ENCODE measurements at places on chromosomes 2 and 18. TPM values are rescaled to one million over a fixed set of nuclear protein-coding genes. Genes with fewer than 3 reads are reported as not detected.

Gene RNF152
- 25.5 TPM for total RNA-seq

Gene ERBB4
- 28.6 TPM for total RNA-seq

- peak; percentile 50 for DNase-seq
Observed at GRCh38 chr2:85470850-85471800, 52.6 kb downstream of the SH2D6 start.

DNA sequence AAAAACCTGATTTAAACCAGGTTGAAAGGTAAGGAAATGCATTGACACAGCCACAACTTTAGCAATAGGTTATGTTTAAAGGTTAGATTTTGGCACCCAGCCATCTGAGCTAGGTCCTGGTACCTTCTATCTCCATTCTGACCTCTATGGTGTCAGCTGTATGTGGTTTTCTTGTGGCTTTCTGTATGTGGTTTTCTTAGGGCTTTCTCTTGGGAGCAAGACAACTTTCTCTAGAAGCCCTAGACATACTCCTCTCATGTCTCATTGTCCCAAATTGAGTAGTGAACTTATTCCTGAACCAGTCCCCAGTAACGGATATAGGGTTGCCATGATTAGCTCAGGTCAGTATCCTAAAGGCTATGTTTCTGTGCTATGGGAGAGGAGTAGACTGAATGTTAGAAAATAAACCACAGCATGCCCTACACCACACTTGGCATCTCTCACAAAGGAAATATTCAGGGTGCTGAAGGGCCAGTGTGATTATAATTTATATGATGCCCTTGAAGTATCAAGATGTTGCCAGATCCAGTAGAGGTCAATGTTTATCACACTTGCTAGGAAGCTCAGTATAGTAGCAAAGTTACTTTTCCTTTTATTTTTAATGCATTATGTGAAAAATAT lies 176.1 kb downstream of the CAPN13 start:
- DNase-seq, result no peak

GRCh38 chr2:105843476-105844374 lies 99.0 kb downstream of the NCK2 start:
- DNase-seq, result no peak

Gene SNTG2
- 7.0 TPM for total RNA-seq

DNA sequence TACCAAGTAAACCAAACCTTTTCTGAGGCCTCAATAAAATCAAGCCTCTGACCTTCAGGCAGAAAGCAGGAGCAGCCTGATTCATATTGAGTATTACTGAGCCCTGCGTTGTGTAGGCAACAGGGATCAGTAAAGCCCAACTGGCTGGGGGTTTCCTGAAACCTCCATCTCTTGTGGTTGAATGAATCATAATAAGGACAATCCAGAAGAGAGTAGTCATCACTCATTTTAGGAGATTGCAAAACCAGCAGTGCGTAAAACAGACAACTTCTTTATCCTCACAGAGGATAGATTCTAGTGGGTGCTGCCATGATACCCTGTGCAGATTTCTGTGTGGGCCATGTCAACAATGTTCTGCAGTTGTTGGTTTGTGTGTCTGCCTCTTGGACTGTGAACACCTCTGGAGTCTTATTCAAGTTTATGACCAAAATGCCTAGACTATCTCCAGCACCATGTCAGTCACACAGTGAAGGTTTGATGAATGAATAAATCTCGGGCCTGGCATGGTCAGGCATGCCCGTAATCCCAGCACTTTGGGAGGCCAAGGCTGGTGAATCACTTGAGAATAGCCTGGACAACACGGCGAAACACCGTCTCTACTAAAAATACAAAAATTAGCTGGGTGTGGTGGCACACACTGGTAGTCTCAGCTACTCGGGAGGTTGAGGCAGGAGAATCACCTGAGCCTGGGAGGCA lies 51.8 kb upstream of the RAB27B start:
- DNase-seq, result peak; percentile 57

- DNase-seq, result no peak
Observed at GRCh38 chr2:207044379-207045362, 105.4 kb downstream of the CPO start.

GRCh38 chr2:127187831-127188230 lies 32.3 kb downstream of the CYP27C1 start:
- DNase-seq, result no peak

- no peak for DNase-seq
Observed at GRCh38 chr2:126827371-126827770, 71.3 kb upstream of the TEX51 start.

DNA sequence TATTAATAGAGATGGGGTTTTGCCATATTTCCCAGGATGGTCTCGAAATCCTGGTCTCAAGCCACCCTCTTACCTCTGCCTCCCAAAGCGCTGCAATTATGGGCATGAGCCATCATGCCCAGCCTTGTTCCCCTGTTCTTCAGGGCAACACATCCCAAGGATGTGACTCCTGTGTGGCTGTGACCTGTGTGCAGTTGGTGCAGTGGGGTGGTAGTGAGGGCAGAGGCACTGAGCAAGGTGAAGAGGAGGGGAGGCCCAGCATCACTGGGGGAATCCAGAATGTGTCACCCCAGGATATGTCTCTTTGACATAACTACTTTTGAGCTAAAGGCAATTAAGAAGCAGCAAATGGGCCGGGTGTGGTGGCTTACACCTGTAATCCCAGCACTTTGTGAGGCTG lies 23.4 kb downstream of the CENPA start:
- DNase-seq, result no peak

DNA sequence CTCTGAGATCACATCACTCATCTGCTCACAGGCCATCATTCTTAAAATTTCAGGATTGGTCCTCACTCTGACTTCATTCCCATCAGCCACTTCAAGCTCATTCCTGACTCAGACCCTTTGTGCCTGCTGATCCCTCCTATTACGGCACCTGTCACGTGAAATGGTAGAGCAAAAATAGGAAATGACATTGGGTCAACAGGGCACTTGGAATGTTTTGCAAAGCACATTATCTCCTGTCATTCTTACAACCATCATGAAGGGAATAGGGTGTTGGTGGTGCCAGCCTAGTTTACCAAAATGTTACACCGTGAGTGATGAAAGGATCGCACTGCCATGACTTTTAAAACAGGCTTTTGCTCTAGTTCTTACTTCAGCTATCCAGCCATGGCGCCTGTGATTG lies 61.1 kb downstream of the EIF5B start:
- DNase-seq, result no peak

Gene HOXD8
- total RNA-seq, result 14.4 TPM

Gene RFTN2
- 17.5 TPM for total RNA-seq

DNA sequence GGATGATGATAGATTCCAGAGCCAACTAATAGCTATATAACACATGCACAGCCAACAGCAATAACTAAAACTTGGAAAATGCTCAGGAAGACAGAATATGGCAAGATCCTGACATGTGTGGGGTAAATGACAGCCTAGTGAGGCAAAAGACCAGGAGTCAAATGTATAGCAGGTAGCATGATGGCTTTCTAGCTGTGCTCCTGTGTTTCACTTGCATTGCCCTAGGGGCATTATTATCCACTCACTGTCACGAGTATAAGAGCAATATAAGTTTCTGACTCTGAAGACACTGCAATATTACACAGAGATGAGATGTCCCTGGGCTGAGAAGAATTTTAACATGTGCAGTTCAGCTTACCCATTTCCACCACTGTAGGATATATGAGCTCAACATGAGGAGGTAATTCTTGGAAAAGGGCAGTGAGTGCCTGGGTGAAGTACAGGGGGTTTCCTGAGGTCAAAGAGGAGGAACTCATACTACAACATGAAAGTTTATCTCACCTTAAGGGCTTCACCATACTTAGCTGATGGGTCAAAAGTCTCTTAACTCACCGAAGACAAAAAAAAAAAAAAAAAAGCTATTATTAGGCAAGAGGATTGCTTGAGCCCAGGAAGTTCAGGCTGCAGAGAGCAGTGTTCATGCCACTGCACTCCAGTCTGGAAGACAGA lies 1385.6 kb upstream of the SLC39A10 start:
- DNase-seq, result no peak

Gene GPR35
- 3.9 TPM for total RNA-seq

Gene TGFA
- total RNA-seq, result 2.0 TPM

- DNase-seq, result no peak
Observed at GRCh38 chr2:221448844-221449390, 123.2 kb downstream of the EPHA4 start.

Gene GPAT2
- total RNA-seq, result 4.8 TPM

DNA sequence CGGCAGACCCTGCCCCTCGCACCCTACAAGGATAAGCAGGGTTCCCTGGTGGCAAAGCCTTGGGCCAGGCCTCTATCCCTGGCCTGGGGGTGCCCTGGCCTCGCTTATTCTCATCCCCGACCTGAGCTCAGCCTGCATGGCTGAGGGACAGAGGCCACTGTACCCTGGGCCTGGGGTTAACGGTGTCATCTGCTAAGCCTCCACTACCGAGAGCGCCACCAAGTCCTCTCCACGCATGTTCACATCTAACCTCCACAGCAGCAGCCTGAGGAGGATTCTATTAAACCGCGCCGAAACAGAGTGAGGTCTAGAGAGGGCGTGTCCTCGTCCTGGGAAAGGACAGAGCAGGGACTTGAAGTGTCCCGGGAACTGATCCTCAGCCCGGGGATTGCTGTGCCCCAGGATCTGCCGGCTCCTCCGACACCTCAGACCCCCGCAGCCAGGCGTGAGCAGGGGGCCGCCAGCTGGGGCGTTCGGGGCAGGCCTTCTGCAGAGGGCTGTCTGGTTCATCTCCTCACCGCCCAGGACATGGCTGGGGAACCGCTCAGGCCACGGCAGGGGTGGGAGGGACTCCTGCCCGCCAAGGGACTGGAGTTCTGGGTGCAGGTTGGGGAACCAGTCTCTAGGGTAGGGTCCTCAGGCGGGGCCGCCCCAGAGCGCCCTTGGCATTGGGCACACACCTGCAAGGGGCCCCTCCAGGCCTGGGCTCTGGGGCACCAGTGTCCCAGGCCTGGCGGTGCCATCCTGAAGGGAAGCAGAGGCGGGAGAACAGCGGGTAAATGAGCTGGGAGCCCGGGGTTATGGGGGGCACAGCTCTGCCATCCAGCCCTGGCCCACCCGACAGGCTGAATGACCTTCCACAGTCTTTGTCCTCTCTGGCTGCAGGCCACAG lies 68.0 kb upstream of the SMAD7 start:
- DNase-seq, result no peak

GRCh38 chr18:4813708-4814107 lies 358.6 kb upstream of the DLGAP1 start:
- no peak for DNase-seq

DNA sequence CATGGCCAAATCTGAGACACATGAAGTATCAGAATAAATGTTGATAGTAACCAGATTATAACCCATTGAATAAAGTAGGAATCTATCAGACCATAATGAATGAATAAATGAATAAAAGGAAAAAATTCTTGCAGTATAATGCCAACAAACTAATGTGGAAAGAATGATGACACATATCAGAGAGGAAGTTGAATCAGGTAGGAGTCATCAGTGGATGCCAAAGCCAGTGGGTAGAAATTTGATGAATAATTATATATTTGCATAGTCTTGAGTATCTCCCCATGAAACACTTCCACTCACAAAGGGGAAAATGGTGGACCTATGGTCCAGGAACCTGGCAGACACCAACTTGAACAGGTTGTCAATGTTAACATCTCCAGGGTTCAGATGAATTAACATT lies 68.6 kb downstream of the GALNT3 start:
- no peak for DNase-seq

- DNase-seq, result no peak
Observed at GRCh38 chr2:30302566-30302965, 71.2 kb downstream of the LBH start.

Gene CCDC141
- 28.3 TPM for total RNA-seq

DNA sequence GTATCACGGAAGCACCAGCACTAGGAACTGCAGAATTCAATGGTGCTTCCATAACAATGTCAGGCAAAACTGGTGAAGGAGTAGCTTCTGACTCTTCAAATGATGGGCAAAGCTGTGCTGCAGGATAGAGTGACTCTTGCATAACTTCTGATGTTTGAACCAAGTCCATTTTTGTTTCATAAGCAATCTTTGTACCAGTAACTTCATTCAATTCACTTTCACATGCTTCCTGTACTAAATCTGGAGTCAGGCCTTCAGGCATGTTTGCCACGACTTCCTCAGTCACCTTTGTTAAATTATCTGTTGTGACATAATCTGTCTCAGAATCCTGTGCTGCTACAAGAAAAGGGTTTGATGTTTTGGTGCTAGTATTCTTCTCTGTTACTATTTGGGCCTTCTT lies 24.0 kb downstream of the RTN4 start:
- DNase-seq, result no peak

Gene CNDP1
- total RNA-seq, result 0.49 TPM

- DNase-seq, result no peak
Observed at GRCh38 chr2:68466778-68467076, 367 bp downstream of the FBXO48 start.

GRCh38 chr18:73724958-73725357 lies 422.7 kb downstream of the FBXO15 start:
- no peak for DNase-seq

- no peak for DNase-seq
Observed at GRCh38 chr18:58391231-58391825, 237.6 kb downstream of the ALPK2 start.

Gene POTEI
- total RNA-seq, result 0.06 TPM

DNA sequence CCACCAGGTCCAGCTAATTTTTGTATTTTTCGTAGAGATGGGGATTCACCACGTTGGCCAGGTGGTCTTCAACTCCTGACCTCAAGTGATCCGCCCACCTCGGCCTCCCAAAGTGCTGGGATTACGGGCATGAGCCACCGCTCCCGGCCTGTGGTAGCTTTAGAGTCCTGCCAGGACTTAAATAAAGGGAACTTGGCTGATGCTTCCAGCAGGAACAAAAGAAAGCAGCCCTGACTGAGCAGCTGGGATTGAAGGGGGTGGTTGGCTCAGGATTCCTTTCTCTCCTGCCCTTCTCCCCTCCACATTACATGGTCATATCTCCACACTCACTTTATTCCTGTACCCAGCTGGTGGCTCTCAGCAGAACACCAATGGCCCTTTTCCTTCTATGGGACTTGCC lies 20.0 kb downstream of the EFHD1 start:
- DNase-seq, result no peak

Gene SNORC
- 1.7 TPM for total RNA-seq

DNA sequence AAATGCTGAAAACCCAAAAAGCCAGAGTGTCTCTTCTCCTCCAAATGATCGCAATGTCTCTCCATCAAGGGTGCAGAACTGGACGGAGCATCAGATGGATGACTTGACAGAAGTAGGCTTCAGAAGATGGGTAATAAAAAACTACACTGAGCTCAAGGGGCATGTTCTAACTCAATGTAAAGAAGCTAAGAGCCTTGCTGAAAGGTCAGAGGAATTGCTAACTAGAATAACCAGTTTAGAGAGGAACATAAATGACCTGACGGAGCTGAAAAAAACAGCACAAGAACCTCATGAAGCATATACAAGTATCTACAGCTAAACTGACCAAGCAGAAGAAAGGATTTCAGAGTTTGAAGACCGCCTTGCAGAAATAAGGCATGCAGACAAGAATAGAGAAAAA lies 9.7 kb upstream of the POLE4 start:
- DNase-seq, result no peak

Gene GPR39
- 0.23 TPM for total RNA-seq

Gene NAPG
- total RNA-seq, result 49.7 TPM

DNA sequence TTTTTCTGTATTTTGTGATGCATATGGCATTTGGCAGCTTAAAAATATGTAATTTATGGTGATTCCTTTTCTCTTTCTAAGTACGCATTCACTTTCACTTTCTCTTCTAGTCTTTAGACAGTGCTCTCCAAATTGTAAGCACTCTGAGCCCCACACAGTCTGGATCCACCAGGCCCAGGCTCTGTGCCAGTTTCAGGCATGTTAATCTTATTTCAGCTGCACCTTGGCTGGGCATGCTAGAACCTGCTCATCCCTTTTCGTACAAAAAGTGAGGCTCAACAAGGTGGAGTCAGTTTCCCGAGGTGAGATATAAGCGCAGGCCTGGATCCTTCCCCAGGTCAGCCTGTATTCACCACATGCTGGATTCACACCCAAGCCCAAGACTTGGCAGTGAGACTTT lies 203.9 kb downstream of the MTX2 start:
- DNase-seq, result no peak
